Smooth muscle cell of bladder (primary cell): ENCODE measurements at places on chromosomes 4 and X. TPM values are rescaled to one million over a fixed set of nuclear protein-coding genes. Genes with fewer than 3 reads are reported as not detected.

Gene PLXNA3
- 6.7 and 17.0 TPM in 2 replicates for total RNA-seq

Gene MAML3
- 0.28 and 0.37 TPM in 2 replicates for total RNA-seq

Gene MAGEA2B
- not detected in 2 replicates for total RNA-seq

Gene GPR173
- total RNA-seq = 1.6 and 1.7 TPM in 2 replicates

Gene IL1RAPL2
- not detected in 2 replicates for total RNA-seq

Gene GAGE12J
- not detected in 2 replicates for total RNA-seq

Gene DUX4
- not detected in 2 replicates for total RNA-seq

Gene FAM9C
- under 0.01 and 0.18 TPM in 2 replicates for total RNA-seq

Gene C4orf54
- total RNA-seq = under 0.01 TPM in 1 of 2 replicates, not detected in the other

Gene GPM6B
- 0.28 and 0.65 TPM in 2 replicates for total RNA-seq

Gene MAGEA11
- under 0.01 and 0.09 TPM in 2 replicates for total RNA-seq

Gene FGG
- total RNA-seq = 0.09 and 0.14 TPM in 2 replicates

Gene XAGE1B
- not detected in 2 replicates for total RNA-seq

Gene GEMIN8
- 17.6 and 21.2 TPM in 2 replicates for total RNA-seq

Gene ANKRD37
- 3.7 and 25.8 TPM in 2 replicates for total RNA-seq

Gene ABLIM2
- total RNA-seq = 0.09 and 0.14 TPM in 2 replicates

Gene HPGD
- under 0.01 and 0.09 TPM in 2 replicates for total RNA-seq

Gene MAGEE1
- total RNA-seq = 0.43 and 1.1 TPM in 2 replicates

Gene SFRP2
- 2.0 TPM in 1 of 2 replicates, not detected in the other for total RNA-seq

Gene PPP4R3C
- total RNA-seq = not detected in 2 replicates

Gene CPE
- 1.3 and 3.5 TPM in 2 replicates for total RNA-seq
